ENCODE measurements at places on chromosomes 1 and 21.

- no peak for DNase-seq
These were observed 10.8 kb downstream of the ZBTB8OS start for GRCh38 chr1:32639489-32640075.

- DNase-seq = no peak
These were observed 2.6 kb upstream of the SPRR1A start for GRCh38 chr1:152981146-152981871.

DNA sequence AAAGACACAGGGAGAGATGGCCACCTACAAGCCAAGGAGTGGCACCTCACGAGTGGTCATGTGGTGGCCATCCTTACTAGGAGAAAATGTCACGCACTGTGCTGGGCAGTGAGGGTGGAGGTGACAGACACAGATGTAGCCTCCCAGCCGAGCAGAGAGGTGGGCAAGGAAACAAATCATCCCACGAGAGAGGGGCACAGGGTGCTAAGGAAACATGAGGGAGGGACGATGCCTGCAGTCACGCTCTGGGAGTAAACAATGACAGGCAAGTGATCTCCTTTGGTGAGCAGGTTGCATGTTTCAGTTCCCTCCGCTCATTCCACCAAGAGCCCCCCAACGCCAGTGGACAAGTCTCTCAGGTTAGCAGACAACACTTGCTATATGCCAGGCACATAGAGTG is 65.8 kb downstream of the CD247 start:
- no peak for DNase-seq

- peak; percentile 90 for DNase-seq
These were observed 75.2 kb downstream of the KIFAP3 start for GRCh38 chr1:169999331-169999741.

GRCh38 chr1:25756215-25756614 is 43.8 kb upstream of the SELENON start:
- DNase-seq = no peak

DNA sequence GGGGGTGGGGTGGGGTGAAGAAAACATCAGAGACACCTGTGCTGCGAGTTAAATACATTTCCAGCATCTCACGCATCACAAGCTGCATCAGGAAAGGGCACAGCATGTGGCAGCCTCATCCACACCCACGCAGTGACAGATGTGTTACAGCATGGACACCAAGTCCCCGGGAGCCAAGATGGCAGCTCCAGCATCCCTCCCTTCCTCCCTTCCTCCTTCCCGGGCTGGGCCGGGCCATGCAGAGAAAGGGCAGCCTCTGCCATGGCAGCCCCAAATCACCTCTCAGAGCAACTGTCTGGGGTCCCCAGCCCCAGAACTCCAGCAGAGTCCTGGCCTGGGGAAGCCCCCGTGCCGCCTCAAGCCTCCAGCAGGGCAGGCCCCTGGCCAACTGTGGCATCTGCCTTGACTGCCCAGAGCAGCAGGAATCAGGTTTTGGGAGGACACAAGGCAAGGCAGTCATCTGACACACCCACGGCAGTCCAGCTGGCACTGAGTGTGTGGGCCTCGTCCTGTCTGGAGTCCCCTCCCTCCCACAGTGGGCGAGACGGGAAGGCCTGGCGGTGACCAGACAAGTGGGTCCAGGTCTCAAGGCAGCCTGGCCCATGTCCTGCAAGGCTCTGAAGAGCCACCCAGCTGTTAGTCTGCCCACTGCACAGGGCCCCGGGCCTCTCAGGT is 6.2 kb downstream of the SMIM1 start:
- DNase-seq = no peak

DNA sequence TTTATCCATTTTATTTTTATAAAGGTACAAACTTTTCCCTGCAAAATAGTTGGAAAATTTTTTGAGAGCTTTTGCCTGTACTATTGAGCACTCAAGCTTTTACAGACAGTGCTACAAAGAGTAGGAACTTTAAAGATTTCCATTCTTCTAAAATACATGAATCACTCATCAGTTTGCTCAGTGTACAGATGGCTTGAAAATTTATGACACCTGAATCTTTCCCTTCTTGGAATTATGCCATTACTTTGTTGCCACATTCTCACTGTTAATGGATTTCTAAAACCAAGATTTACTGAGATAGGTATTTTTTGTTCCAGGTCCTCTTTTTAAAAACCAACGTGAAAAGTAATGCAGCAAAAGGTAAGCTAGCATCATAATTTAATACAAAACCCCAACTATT is 76.0 kb downstream of the GPATCH2 start:
- peak; percentile 14 for DNase-seq

- DNase-seq = peak; percentile 31
These were observed 13.3 kb upstream of the PDC start for GRCh38 chr1:186474208-186474607.

DNA sequence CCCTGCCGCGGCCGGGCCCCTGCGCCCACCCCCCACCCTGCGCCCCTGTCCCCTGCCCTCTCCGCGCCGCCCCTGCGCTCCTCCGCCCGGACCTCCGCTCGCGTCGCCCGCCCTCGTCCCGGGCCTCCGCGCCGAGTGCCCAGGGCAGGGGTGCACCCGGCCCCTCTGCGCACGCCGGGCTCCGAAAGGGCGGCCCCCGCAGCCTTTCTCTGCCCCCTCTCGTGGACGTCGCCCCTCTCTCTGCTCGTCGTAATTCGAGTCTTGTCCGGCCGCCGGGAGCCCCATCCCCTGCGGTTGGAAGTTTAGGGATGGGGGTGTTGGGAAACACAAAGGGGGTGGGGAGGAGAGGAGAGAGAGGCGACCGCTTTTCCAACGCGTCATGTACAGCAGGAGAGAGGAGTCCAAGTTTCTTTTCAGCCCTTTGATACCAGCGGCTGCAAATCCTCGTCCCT is 407 bp downstream of the GALNT2 start:
- no peak for DNase-seq

DNA sequence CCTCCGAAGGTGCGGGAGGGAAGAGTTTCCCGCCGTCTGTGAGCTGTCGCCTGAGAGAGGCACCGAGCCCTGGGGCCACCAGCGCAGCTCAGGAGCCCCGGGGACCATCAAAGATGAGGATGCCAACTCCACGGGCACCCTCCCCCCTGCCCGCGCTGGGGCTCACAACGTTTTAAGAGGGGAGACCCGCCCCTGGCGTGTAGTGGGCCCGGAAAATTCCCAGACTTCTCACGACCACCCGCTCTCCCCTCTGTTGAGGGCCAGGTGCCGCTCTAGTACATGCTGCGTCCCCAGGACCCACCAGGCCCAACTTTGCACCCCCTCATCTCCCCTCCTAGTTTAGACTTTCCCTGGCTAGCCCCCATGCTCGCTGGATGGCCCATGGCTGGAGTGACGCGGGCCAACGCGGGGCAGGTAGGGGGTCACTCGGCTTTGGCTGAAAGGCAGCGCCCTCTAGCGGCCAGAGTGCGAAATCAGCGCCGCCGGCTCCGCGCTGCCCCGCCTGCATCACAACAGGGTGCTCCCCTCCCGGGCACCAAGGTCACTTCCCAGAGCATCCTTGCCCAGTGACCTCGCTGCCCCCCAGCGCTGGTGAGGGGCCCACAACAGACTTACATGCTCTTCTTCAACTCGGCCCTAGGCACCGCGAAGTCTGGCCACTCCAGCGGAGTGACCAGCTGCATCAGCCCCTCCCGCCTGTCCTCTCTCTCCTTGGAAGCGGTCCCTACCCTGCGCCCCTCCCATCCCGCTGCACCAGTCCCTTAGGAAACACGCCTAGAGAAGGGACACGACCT is 1.8 kb downstream of the CD160 start:
- peak; percentile 25 for DNase-seq

GRCh38 chr21:29523646-29524045 is 224.9 kb downstream of the BACH1 start:
- DNase-seq = no peak

DNA sequence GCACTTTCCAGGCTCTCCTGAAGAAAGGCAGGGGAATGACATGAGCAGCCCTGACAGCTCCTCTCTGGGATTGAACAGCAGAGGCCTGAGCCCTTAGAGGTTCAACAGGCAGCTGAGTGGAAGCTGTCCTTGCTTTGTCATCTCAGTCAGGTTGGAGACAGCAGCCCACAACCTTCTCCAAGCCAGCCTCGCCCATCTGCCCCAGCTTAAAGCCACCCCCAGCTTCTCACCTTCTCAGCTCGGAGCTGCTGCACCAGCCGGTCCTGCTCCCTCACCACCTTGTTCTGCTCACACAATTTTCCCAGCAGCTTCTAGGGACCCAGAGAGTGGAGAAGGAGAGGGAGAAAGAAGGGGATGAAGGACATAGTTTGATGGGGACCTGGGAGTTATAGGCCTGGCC is 35.2 kb upstream of the GOLT1A start:
- DNase-seq = no peak

DNA sequence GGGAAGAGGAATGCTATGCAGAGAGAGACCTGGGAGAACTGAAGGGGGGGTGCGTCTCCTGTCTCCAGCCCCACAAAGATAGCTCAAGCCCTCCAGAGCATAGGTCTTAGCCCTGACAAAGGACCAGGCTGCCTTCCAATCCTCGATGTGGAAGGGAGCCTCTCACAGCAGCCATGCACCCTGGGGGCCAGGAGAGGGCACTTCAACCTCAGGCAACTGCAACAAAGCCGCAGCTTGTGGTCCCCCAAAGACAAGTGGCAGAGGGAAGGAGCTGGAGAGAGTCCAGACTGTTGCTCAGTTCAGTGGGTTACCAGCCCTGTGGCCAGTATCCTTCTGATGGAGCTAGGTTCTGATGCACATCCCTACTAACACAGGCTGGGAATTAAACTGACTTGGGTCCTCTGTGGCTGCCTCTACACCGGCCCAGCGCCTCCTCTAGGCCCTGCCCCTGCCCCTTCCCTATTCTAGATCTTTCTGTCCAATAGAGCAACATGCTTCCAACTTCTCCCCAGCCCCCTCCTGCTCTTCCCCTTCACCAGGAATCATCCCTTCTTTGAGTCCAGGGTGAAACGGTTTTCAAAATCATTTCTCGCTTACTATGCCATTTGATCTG is 100.7 kb upstream of the SPATA6 start:
- DNase-seq = peak; percentile 57

GRCh38 chr21:35796844-35797243 is 263.5 kb downstream of the SETD4 start:
- no peak for DNase-seq

GRCh38 chr1:112849425-112850033 is 106.5 kb downstream of the SLC16A1 start:
- no peak for DNase-seq

DNA sequence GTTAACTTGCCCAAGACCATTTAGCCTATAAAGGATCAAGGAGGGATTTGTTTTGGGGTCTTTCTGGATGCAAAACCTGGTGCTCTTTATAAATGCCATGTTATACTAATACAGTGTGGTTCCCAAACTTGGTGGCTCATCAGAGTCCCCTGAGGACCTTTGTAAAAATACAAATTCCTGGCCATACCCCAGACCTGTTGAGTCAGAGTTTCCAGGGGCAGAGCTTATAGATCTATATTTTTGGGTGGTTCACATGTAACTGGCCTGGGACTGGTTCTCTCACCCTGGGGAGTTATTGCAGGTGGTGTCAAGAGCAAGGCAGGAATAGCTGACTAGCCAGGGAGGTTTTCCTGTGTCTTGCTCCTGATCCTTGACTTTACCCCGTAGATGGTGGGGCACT is 136.9 kb upstream of the HNRNPU start:
- no peak for DNase-seq

DNA sequence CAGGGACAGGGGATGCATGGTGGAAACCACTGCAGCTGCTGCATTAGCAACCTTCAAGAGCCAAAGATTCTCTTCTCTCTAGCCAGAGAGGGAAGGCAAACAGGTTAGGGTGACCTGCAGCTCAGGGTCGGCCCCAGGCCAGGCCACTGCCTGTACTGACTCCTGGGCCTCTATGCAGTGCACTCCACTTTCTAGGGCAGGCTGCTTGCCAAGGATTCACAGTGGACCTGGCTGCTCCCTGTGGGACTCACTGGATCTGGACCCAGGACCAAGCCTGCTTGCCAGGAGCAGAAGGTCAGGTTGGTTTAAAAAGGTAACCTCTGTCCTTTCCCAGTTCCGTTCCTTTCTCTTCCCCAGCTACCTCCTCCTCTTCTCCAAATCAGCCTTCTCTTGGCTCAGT is 52.4 kb downstream of the HIVEP3 start:
- no peak for DNase-seq

DNA sequence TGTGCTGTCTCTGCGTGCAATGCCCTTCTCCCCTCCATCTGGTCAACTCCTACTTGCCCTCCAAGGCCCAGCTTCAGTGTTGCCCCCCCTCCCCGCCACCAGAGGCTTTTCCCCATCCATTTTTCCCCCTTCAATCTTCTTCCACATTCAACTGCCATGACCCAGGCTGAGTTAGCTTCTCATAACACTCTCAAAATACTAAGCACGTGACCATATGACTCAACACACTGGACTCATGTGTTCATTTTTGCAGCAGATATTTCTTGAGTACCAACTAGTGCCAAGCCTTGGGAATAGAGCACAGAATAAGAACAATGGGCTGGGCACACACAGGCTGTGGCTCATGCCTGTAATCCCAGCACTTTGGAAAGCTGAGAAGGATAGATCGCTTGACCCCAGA is 132.1 kb downstream of the IGSF21 start:
- DNase-seq = peak; percentile 1

DNA sequence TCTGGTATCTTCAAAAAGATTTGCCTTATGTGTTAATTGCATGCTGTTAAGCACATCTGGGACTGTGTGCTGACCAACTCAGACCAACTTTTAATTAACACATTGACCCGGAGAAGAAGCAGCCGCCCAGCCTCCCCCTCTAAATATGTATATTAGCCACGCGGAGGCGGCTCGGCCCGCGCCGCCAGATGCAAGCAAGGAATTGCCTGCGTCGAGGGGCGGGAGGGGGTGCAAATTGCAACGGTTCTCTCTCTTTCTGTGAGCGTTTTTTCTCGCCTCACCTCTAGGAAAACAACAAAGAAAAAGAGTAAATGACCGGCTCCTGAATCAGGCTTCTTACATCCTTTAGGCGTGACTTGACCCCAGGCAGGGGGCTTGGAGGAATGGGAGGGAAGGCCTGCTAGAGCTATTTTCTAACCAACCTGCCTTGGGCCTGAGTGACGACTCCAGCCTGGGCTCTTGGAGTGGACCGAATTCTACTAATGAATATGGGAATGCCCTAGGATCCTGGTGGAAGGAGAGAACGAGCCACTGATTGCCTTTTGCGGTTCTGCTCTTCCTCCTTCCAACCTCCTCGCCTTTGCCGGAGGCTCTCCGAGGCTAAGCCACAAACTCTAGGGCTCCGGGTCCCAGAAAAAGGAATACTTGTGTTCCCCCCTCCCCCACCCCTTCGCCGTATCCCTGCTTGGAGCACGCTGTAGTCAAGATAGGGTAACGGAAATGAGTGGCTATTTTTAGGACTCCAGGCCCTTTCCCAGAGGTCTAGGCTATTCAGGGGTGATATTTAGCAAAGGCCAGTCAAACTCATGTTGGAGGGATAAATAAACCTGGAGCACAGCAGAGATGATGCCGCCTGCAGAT is 417.0 kb upstream of the ESRRG start:
- no peak for DNase-seq

GRCh38 chr1:99855914-99856450 is 5.8 kb downstream of the AGL start:
- peak; percentile 17 for DNase-seq

DNA sequence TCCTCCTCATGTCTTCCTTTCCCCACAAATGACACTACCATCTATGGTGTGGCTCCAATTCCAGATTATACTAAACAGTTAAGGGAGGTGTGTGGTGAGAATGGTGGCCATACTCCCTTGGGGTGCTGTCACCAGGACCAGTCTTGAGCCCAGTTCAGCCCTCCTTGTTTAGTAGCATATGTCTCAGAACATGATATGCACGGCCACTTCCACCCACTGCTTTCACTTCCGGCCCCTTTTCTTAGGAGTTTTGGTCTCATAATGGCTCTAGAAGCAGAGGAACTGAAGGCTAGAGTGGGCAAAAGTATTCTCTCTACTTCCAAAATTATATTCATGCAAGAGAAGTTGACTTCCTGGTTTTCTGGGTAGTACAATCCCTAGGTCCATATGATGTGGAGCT is 45.3 kb upstream of the CACNA1E start:
- DNase-seq = no peak

GRCh38 chr1:117710710-117711109 is 104.9 kb downstream of the TENT5C start:
- no peak for DNase-seq

Measured in bronchial epithelial cell (primary cell).